ENCODE measurements at places on chromosomes 2 and 18.

DNA sequence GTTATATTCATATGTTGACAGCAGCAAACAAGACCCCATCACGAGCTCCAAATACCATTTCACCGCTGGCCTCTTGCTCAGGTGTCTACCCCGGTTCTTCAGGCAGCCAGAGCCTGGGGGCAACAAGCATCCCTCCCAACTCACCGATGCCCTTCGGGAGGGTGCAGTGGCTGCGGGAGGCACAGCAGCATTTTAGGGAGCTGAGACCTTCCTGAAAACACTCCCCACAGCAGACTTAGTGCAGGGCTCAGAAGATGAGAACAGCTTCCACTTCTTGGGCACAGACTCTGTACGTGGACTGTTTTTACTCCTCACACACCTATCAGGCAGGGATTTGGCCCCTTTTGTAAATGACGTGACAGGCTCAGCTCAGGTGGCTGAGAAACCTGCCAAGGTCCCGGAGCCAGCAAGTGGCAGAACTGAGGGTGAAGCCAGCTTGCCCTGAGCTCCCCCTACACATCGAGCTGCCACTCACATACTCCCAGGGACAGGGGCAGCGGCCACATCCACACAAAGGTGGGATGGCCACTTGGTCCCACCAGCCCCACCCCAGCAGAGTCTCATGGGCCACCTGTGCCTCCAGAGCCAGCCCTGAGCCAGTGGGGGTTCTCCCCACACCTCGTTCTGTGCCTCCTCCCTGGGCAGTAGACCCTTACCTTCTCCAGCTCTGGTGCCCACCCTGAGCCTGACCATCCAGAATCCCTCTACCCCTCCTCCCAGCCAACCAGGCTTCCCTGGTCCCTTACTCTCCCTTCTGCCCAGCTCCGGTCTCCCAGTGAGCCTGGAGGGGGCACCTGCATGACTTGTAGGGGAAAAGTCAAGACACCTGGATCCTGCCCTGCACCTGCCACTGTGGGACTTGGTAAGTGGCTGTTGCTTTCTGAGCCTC lies 28.5 kb downstream of the CYP27C1 start:
- H3K27me3 ChIP-seq, result peaks cover 20% of the 10 kb centered on the region
- H3K36me3 ChIP-seq, result no peaks in the 10 kb centered on the region
- no peaks in the 10 kb centered on the region for H3K4me1 ChIP-seq
- H3K4me3 ChIP-seq, result no peak overlapping the region

DNA sequence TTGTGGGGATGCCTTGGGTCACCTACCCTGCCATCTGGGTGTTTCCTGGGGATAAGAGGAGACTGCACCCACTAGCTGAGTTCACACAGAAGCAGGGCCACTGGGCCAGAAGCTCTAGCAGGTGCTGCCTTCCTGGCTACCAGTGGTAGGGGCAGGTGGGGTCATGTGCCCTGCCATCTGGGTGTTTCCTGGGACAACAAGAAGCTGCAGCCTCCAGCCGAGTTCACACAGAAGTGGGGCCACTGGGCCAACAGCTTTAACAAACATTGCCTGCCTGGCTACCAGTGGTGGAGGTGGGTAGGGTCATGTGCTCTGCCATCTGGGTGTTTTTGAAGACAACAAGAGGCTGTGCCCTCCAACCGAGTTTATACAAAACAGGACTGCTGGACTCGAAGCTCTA lies 282.2 kb upstream of the SYT4 start:
- no peak overlapping the region for H3K27ac ChIP-seq
- DNase-seq, result no peak
- H3K36me3 ChIP-seq, result no peaks in the 10 kb centered on the region
- H3K4me3 ChIP-seq, result no peak overlapping the region
- H3K27me3 ChIP-seq, result no peaks in the 10 kb centered on the region

DNA sequence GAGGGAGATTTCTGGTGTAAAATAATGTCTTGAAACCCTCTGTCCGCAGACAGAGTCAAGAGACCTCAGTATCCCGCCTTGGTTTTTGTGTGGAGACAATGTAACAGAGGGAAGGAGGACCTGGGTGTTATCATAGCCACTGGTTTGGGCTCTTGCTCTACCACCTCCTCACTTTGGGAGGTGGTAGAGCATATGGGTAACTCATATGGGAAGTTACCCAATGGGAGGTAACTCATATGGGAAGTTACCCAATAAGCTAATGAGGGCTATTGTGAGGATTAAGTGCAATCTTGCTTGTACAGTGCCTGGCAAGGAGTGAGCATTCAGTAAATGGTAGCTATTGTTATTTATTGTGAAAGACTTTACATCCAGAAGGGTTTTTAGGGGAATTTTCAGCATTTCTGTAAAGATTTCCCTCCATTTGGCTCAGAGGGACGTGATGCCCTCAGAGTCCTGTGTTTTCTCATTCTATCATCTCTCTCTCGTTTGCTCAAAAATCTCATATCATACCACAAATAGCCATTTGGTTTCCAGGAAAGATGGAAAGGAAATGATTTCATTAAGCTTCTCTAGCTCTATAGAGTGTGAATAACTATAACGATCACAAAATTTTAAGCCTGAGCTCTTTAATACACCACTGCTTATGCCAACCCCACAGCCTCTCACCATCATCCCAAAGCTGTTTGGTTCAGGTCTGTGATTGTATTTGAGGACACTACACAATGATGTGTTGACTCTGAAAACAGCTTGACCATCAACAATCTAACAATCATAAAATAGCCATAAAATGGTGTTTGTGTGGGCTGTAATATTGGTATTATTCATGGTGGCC lies 307.7 kb downstream of the STK39 start:
- H3K27ac ChIP-seq, result no peak overlapping the region
- H3K4me3 ChIP-seq, result no peak overlapping the region
- H3K27me3 ChIP-seq, result peaks cover 10% of the 10 kb centered on the region

DNA sequence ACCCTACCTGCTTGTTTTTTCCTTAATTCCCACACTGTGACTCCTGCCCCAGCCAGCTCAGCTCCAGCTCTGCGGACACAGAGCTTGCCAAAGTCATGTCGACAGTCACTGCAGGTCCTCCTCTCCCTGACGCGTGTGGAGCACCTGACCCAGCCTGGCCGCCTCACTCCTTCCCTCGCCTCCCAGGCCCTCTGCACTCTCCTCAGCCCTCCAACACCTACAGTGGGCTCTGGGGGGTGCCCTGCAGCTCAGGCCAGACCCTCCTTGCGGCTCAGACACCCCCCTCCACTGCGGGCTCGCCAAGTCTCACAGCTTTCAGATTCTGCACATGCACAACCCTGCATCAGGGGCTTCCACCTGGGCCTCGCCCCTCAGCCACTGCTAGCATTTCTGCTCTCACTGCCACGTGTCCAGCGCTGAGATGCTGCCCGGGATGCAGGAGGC lies 68.3 kb downstream of the NDUFA10 start:
- DNase-seq, result no peak
- peaks cover 9% of the 10 kb centered on the region for H3K36me3 ChIP-seq
- no peaks in the 10 kb centered on the region for H3K27me3 ChIP-seq
- H3K4me1 ChIP-seq, result no peaks in the 10 kb centered on the region

GRCh38 chr2:201406077-201406662 lies 45.1 kb downstream of the TRAK2 start:
- peaks cover 45% of the 10 kb centered on the region for H3K4me1 ChIP-seq
- no peak overlapping the region for H3K4me3 ChIP-seq
- H3K36me3 ChIP-seq, result peaks cover 48% of the 10 kb centered on the region
- no peak for DNase-seq

DNA sequence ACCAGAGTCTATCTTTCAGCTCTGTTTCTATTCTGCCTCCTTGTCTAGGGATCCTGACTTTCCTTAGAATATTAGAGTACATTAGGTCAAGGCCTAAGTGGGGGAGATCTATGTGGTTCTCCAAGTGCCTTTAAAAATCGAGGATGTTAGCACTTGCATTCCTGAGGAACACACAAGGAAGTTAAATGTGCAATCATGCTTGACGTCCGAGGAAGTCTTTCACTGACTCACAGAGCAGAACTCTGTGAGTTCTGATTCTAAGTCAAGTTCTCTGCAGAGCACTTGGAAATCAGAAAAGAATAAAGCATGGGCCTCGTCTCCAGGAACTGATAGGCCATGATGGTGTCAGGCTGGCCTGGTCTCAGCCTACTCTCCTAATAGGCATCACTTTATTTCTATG lies 17.2 kb downstream of the FHOD3 start:
- H3K36me3 ChIP-seq, result no peaks in the 10 kb centered on the region
- no peaks in the 10 kb centered on the region for H3K4me1 ChIP-seq
- H3K27ac ChIP-seq, result no peak overlapping the region
- DNase-seq, result no peak
- H3K27me3 ChIP-seq, result peaks cover 14% of the 10 kb centered on the region
- no peak overlapping the region for H3K4me3 ChIP-seq

GRCh38 chr2:229543176-229543873 lies 171.0 kb downstream of the DNER start:
- no peaks in the 10 kb centered on the region for H3K36me3 ChIP-seq
- H3K4me3 ChIP-seq, result no peak overlapping the region
- H3K27me3 ChIP-seq, result no peaks in the 10 kb centered on the region
- no peaks in the 10 kb centered on the region for H3K4me1 ChIP-seq

DNA sequence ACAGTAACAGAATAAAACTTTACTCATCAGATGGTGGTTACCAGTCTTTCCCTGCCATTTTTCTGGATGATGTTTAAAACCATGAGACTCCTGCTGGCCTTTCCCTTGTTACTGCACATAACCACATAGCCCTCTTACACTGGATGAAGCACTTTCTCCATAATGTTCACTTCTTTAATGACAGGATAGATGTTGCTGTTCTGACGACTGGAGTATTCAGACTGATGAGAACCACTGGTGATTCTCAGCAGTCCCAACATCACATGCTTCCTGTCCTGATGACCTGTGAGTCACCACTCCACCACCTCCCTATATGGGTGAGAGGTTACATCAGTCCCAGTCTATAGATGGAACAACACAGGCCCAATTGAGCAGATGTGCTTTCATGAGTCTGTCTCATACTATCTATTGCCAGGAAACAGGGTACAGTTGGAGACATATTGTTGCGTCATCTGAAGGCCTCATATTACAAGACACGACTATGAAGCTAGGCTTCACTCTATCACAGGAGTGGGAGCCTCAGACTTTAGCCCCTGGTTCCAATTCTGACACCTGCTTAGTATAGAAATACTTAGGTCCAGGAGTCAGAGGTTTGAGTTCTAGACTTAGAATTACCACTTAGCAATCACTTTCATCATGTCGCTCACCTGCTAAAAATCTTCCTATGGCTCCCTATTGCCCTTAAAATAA lies 145.7 kb upstream of the KLF7 start:
- H3K4me1 ChIP-seq, result peaks cover 35% of the 10 kb centered on the region
- no peaks in the 10 kb centered on the region for H3K27me3 ChIP-seq
- H3K36me3 ChIP-seq, result no peaks in the 10 kb centered on the region
- no peak overlapping the region for H3K4me3 ChIP-seq

- no peaks in the 10 kb centered on the region for H3K4me1 ChIP-seq
- H3K36me3 ChIP-seq, result no peaks in the 10 kb centered on the region
- no peak overlapping the region for H3K4me3 ChIP-seq
- no peaks in the 10 kb centered on the region for H3K27me3 ChIP-seq
- no peak for DNase-seq
Observed at GRCh38 chr2:237141571-237142051, 55.9 kb downstream of the COPS8 start.

DNA sequence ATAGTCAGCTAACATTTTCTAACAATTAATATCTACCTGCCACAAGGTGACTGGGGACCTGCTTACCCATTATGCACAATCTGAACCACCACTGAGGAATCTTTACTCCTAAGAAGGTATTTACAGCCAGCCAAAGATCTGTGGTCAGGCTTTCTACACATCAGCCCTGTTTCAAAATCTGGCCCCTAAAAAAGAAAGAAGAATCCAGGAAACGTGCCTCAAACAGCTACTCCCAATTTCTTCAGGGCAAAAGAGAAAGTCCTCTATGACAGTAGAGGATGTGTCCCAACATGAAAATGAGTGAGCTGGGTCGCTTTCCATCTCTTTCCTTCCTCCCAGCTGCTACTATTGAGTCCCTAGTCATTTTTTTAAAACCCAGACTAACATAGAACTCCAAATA lies 79.5 kb downstream of the EPB41L3 start:
- H3K27ac ChIP-seq, result no peak overlapping the region
- H3K27me3 ChIP-seq, result no peaks in the 10 kb centered on the region
- DNase-seq, result no peak
- H3K4me3 ChIP-seq, result no peak overlapping the region

DNA sequence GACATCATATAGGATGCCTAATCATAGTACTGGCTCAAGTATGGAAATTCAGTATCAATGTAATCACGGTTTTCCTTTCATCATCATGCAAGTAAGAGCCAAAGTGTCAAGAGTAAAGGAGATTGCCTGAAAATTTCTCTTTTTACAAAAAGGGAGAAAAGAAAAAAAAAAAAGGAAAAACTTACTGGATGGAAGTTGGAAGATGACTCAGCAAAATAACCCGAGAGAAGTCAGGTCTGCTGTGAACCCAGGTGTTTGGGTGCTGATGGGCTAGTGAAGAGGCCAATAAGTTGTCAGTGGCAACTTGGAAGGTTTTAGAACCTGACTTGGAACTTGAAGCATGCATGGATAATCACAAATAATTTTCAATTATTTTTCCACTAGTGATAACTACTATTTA lies 441.9 kb upstream of the SLC14A2 start:
- no peak overlapping the region for H3K27ac ChIP-seq
- H3K36me3 ChIP-seq, result no peaks in the 10 kb centered on the region
- peaks cover 2% of the 10 kb centered on the region for H3K4me1 ChIP-seq
- DNase-seq, result no peak
- peaks cover 27% of the 10 kb centered on the region for H3K27me3 ChIP-seq

GRCh38 chr18:36394486-36394885 lies 97.0 kb downstream of the FHOD3 start:
- no peaks in the 10 kb centered on the region for H3K27me3 ChIP-seq
- DNase-seq, result no peak
- no peak overlapping the region for H3K4me3 ChIP-seq
- H3K27ac ChIP-seq, result no peak overlapping the region
- no peaks in the 10 kb centered on the region for H3K4me1 ChIP-seq

- no peak for DNase-seq
- peaks cover 34% of the 10 kb centered on the region for H3K4me1 ChIP-seq
- no peak overlapping the region for H3K4me3 ChIP-seq
Observed at GRCh38 chr18:57437402-57437765, 2.2 kb downstream of the ONECUT2 start.

DNA sequence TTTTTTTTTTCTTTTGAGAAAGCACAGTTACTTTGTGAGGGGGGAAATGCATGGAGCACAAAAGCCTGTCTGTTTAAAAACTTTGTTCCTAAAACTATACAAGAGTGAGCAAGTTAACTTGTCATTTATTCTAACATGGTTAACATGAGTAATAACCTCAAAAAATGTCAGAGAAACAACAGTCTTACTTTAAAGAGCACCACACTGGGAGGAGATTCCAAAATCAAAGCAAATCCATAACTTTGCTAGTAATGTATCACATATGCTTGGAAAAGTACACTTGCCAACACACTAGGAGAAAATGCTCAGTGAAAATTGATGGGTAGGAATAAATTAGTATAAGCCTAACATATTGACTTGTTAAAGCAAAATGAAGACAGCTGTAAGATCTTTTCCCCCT lies 157.1 kb downstream of the PRPF40A start:
- H3K27me3 ChIP-seq, result peaks cover 16% of the 10 kb centered on the region
- no peaks in the 10 kb centered on the region for H3K4me1 ChIP-seq
- DNase-seq, result no peak
- H3K4me3 ChIP-seq, result no peak overlapping the region
